ENCODE measurements at places on chromosomes 4 and X. TPM values are rescaled to one million over a fixed set of nuclear protein-coding genes. Genes with fewer than 3 reads are reported as not detected.
A peak's percentile ranks its signal among the peaks of the same experiment; 100 is the strongest.

- DNase-seq = no peak
- peaks cover 20% of the 10 kb centered on the region for H3K4me1 ChIP-seq
- no peaks in the 10 kb centered on the region for H3K36me3 ChIP-seq
- peak overlapping the region; percentile 83 for H3K27ac ChIP-seq
- H3K4me3 ChIP-seq = peak overlapping the region; percentile 57
- H3K27me3 ChIP-seq = peaks cover 87% of the 10 kb centered on the region
Observed at GRCh38 chr4:6470502-6471306, 1.7 kb downstream of the PPP2R2C start.

DNA sequence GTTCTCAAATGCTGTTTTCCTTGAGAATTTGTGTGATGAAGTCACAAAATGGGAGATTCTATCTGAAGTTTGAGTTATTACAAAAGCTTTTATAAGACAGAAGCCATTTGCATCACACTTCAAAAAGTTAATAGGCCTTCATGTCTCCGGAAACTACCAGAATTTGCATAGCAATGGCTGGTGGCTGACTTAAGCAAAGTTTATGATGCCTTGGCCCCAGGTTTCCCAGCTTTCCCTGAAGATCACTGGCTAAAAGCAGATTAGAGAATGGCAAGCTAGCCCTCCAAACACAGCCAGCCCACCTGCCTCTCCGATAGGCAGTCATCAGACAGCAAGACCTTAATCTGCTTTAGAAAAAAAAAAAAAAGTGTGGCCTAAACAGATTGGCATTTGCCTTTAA, 197.8 kb downstream of the HS3ST1 start:
- H3K4me1 ChIP-seq = no peaks in the 10 kb centered on the region
- no peak for DNase-seq
- no peaks in the 10 kb centered on the region for H3K36me3 ChIP-seq

DNA sequence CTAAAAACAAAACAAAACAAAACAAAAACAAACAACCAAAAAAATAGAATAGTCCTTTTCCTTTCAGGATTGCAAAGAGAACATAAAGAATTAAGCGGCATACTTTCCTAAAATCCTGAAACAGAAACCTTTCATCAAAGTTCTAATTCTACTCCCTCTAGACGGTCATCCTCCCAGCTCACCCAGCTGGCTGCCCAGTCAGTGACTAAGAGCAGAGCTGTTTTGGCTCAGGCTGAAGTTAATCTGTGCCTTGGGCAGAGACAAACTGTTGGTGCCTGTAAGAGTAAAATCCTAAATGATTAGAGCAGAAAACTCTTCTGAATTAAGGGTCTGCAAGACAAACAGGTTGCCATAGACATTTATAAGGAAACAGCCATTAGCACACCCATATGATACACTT, 17.6 kb upstream of the WAS start:
- H3K4me3 ChIP-seq = no peak overlapping the region
- no peak overlapping the region for H3K27ac ChIP-seq
- no peaks in the 10 kb centered on the region for H3K36me3 ChIP-seq
- no peaks in the 10 kb centered on the region for H3K27me3 ChIP-seq
- DNase-seq = no peak

DNA sequence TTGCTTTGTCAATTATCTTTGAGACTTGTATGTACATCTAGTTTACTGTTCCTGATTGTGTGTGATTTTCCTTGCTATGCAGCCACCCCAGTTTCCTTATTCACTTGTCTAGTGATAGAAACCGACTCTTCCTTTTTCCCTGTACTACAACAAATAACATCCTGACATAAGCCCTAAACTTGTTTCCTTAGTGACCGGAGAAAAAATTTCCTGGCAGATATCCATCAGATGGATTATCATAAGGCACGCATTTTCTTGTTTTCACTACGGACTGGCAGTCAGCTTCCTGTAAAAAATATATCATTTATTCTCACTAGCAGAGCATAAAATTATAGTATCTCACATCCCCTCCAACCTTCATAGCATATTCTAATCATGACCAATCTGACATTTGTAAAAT, 410.7 kb downstream of the CENPC start:
- no peak for DNase-seq
- no peak overlapping the region for H3K27ac ChIP-seq
- H3K4me3 ChIP-seq = no peak overlapping the region
- H3K4me1 ChIP-seq = no peaks in the 10 kb centered on the region
- H3K36me3 ChIP-seq = no peaks in the 10 kb centered on the region
- H3K27me3 ChIP-seq = no peaks in the 10 kb centered on the region

- no peaks in the 10 kb centered on the region for H3K4me1 ChIP-seq
- H3K4me3 ChIP-seq = no peak overlapping the region
- H3K36me3 ChIP-seq = no peaks in the 10 kb centered on the region
- H3K27me3 ChIP-seq = no peaks in the 10 kb centered on the region
- H3K27ac ChIP-seq = no peak overlapping the region
Observed at GRCh38 chr4:69781458-69782418, 21.3 kb upstream of the SULT1B1 start.

DNA sequence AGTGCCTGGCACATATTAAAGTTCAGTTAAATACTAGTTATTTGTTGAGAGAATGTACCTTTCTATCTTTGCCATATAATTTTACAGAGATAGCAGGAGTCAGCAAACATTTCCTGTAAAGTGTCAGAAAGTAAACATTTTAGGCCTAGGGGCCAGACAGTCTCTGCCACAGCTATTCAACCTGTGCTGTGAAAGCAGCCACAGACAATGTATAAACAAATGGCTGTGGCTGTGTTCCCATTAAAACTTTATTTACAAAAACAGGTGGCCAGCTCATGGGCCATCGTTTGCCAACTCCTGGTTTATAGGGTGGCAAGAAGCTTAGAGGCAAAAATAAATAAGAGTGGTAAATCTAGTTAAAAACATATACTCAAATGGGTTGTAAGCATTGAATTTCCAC, 34.0 kb upstream of the BRS3 start:
- no peak overlapping the region for H3K4me3 ChIP-seq
- no peaks in the 10 kb centered on the region for H3K4me1 ChIP-seq
- H3K27ac ChIP-seq = no peak overlapping the region
- no peaks in the 10 kb centered on the region for H3K36me3 ChIP-seq
- H3K27me3 ChIP-seq = no peaks in the 10 kb centered on the region

DNA sequence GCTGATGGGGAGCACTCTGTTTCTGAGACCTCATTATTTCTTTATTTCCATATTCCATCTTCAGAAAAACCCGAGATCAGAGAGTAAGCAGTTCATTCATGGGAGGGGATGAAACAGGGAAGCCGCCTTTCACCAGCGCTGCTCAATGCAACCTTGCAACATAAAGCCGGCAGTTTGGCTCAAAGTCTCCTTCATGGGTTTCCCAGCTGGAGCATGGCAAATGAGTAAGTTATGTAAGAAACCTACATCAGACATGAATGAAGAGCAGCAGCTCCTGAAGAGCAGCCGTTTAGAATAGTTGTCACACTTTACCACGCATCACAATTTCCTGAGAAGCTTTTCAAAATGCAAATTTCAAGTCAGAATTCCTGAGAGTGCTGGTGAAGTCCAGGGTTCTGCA, 578.8 kb downstream of the FSTL5 start:
- H3K36me3 ChIP-seq = no peaks in the 10 kb centered on the region
- H3K4me3 ChIP-seq = no peak overlapping the region
- no peak overlapping the region for H3K27ac ChIP-seq
- no peaks in the 10 kb centered on the region for H3K4me1 ChIP-seq
- DNase-seq = no peak

DNA sequence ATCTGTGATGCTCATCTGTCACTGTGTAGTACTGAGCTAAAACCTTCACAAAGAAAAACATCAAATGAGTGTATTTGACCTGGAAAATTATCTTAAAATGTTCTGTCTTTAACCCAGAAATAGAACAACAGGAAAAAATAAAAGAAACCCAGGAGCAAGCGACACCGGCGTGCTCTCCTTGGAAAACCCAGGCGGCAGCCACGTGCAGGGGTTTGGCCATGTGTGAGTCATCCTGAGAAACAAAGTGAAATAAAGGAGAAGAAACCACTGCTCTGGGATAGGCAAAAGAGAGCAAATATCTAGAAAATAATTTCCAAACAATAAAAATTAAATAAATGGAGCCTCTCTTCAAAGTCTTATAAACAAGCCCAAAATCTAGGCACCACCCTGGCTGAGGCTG, 20.0 kb upstream of the TMEM128 start:
- no peak for DNase-seq
- no peaks in the 10 kb centered on the region for H3K27me3 ChIP-seq
- no peak overlapping the region for H3K27ac ChIP-seq
- H3K4me3 ChIP-seq = no peak overlapping the region
- no peaks in the 10 kb centered on the region for H3K36me3 ChIP-seq

- H3K4me1 ChIP-seq = peaks cover 6% of the 10 kb centered on the region
- no peak for DNase-seq
- H3K27me3 ChIP-seq = no peaks in the 10 kb centered on the region
- H3K27ac ChIP-seq = peak overlapping the region; percentile 47
Observed at GRCh38 chrX:65688403-65688871, 21.0 kb downstream of the MSN start.

- no peaks in the 10 kb centered on the region for H3K36me3 ChIP-seq
- DNase-seq = no peak
- H3K27ac ChIP-seq = no peak overlapping the region
- no peaks in the 10 kb centered on the region for H3K27me3 ChIP-seq
Observed at GRCh38 chrX:110218591-110218990, 99.3 kb downstream of the AMMECR1 start.

DNA sequence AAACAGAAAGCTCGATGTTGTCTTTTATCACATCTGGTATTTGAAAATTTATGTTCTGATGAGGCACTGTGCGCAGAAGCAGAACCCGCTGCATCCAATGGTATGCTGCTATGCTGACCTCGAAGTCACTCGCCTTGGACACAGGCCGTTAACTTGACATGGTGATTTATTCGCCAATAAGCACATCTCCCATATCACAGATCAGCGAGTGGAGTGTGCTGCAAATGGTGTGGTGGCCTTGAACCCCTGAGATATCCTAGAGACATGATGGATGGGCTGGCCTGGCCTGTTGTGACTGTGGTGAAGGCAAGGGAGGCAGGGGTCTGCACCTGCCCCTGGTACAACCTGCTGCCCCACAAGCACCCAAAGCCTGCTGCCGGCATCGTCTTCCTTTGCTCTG, 175.4 kb upstream of the FRG1 start:
- H3K27me3 ChIP-seq = no peaks in the 10 kb centered on the region
- DNase-seq = no peak
- H3K36me3 ChIP-seq = no peaks in the 10 kb centered on the region
- H3K27ac ChIP-seq = no peak overlapping the region
- no peaks in the 10 kb centered on the region for H3K4me1 ChIP-seq

GRCh38 chr4:68498413-68499007, 51.2 kb downstream of the TMPRSS11E start:
- no peaks in the 10 kb centered on the region for H3K4me1 ChIP-seq
- no peak overlapping the region for H3K27ac ChIP-seq
- no peak overlapping the region for H3K4me3 ChIP-seq
- H3K27me3 ChIP-seq = no peaks in the 10 kb centered on the region
- no peaks in the 10 kb centered on the region for H3K36me3 ChIP-seq

GRCh38 chr4:153472122-153473037, 6.2 kb downstream of the TMEM131L start:
- H3K27me3 ChIP-seq = no peaks in the 10 kb centered on the region
- peak overlapping the region; percentile 19 for H3K27ac ChIP-seq
- no peak overlapping the region for H3K4me3 ChIP-seq
- peaks cover 31% of the 10 kb centered on the region for H3K36me3 ChIP-seq
- DNase-seq = no peak

DNA sequence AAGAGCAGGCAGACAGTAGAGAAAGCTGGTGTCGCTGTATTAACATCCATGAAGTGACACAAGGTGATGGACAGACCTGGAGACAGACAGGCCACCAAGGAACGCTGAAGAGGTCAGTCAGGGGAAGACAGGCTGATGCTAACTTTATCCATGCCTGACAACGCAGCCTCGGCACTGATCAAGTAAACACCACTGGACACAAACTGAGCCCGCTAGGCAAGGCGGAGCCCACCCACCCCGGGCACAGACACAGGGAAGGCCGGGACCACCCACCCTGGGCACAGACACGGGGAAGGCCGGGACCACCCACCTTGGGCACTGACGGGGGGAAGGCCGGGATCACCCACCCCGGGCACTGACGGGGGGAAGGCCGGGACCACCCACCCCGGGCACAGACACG, 18.8 kb downstream of the PPP2R3B start:
- H3K4me1 ChIP-seq = peaks cover 12% of the 10 kb centered on the region
- H3K36me3 ChIP-seq = no peaks in the 10 kb centered on the region
- no peak overlapping the region for H3K27ac ChIP-seq
- H3K27me3 ChIP-seq = no peaks in the 10 kb centered on the region
- no peak for DNase-seq

DNA sequence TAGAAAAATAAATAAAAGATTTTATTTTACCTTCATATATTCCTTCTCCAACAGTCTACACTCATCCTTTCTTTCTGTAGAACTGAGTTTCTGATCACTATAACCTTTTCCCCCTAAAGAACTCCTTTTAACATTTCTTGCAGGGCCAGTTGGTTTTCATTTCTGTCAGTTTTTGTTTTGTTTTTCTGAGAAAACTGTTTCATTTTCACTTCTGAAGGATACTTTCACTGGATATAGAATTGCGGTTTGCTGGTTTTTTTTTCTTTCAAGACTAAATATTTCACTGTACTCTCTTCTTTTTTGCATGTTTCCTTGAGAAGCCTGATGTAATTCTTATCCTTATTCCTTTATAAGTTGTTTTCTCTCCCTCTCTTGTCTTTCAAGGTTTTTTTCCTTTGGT, 90.4 kb upstream of the EOLA2 start:
- no peak for DNase-seq
- no peaks in the 10 kb centered on the region for H3K36me3 ChIP-seq
- no peaks in the 10 kb centered on the region for H3K27me3 ChIP-seq
- peaks cover 12% of the 10 kb centered on the region for H3K4me1 ChIP-seq

GRCh38 chr4:98659741-98660462, 1.5 kb upstream of the TSPAN5 start:
- H3K27ac ChIP-seq = peak overlapping the region; percentile 90
- no peaks in the 10 kb centered on the region for H3K36me3 ChIP-seq
- H3K4me1 ChIP-seq = peaks cover 80% of the 10 kb centered on the region
- no peaks in the 10 kb centered on the region for H3K27me3 ChIP-seq

GRCh38 chr4:150037251-150037856, 40.9 kb upstream of the DCLK2 start:
- H3K36me3 ChIP-seq = no peaks in the 10 kb centered on the region
- no peak for DNase-seq
- H3K27ac ChIP-seq = no peak overlapping the region
- H3K27me3 ChIP-seq = no peaks in the 10 kb centered on the region
- H3K4me1 ChIP-seq = no peaks in the 10 kb centered on the region
- no peak overlapping the region for H3K4me3 ChIP-seq

DNA sequence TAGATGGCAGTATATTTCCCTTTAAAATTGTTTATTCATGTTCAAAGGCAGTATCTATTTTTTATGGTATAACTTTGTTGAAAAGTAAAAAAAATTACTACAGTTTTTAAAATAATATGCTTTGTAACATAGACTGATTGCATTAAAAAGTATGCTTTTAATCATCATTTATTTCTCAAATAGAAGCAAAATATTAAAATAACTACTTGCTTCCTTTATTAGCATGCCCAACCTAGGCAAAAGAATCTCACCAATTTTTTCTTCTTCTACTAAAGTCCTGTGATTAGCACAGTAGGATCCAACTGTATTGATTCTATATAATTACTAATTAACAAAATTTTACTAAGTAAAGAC, 69.6 kb upstream of the NFKB1 start:
- H3K4me1 ChIP-seq = peaks cover 2% of the 10 kb centered on the region
- H3K27me3 ChIP-seq = no peaks in the 10 kb centered on the region
- peak overlapping the region; percentile 58 for H3K4me3 ChIP-seq
- no peak for DNase-seq
- no peak overlapping the region for H3K27ac ChIP-seq

Gene GRIA3
- not detected for total RNA-seq

Gene DGAT2L6
- total RNA-seq = not detected

Gene ERAS
- not detected for total RNA-seq

Gene CCNB3
- total RNA-seq = 0.49 TPM

Gene MAGEB10
- total RNA-seq = not detected

Gene BEX1
- total RNA-seq = not detected

Gene FABP2
- total RNA-seq = not detected

Gene TREX2
- total RNA-seq = 1.4 TPM

Gene UGT2A1
- total RNA-seq = not detected
